ENCODE measurements at places on chromosomes 11 and 22. TPM values are rescaled to one million over a fixed set of nuclear protein-coding genes. Genes with fewer than 3 reads are reported as not detected.

The DEFB131B gene
- not detected for total RNA-seq

The MPEG1 gene
- total RNA-seq: not detected

The NLRP6 gene
- not detected for total RNA-seq

The SEPTIN5 gene
- 2.3 TPM for total RNA-seq

The NR1H3 gene
- total RNA-seq: 11.4 TPM

The CASP12 gene
- not detected for total RNA-seq

The UBQLN3 gene
- total RNA-seq: not detected

The FOLR3 gene
- not detected for total RNA-seq

The CASP4 gene
- 67.7 TPM for total RNA-seq

The VPREB3 gene
- not detected for total RNA-seq

The POU2AF3 gene
- total RNA-seq: 3.4 TPM

The OR8G1 gene
- total RNA-seq: not detected

The HTR3A gene
- total RNA-seq: not detected

The DUSP18 gene
- total RNA-seq: 11.6 TPM

The UCP2 gene
- 16.6 TPM for total RNA-seq

The MEI1 gene
- total RNA-seq: 0.68 TPM

The UPK3A gene
- total RNA-seq: not detected

The MN1 gene
- 1.7 TPM for total RNA-seq

The SLC5A4 gene
- not detected for total RNA-seq

The RIMBP3B gene
- total RNA-seq: 0.17 TPM

The ZNF215 gene
- total RNA-seq: 1.6 TPM

The RNF215 gene
- total RNA-seq: 42.5 TPM

The TBX1 gene
- not detected for total RNA-seq

The DDX10 gene
- 31.7 TPM for total RNA-seq

The APOBEC3C gene
- 23.7 TPM for total RNA-seq

The GRK3 gene
- 10.1 TPM for total RNA-seq

The MED15 gene
- total RNA-seq: 144 TPM

The KCNJ5 gene
- not detected for total RNA-seq

The OR51B5 gene
- total RNA-seq: not detected

The MS4A8 gene
- total RNA-seq: 3.5 TPM

The OSBP2 gene
- total RNA-seq: 5.2 TPM

The MYBPC3 gene
- total RNA-seq: not detected
